ENCODE measurements at places on chromosomes 4 and X. TPM values are rescaled to one million over a fixed set of nuclear protein-coding genes. Genes with fewer than 3 reads are reported as not detected.

GRCh38 chrX:76172325-76172893 is 453 bp upstream of the PBDC1 start:
- no peak for DNase-seq

- peak; percentile 27 for DNase-seq
These were observed 55.2 kb downstream of the IL13RA2 start for GRCh38 chrX:114962209-114962608.

Gene RS1
- total RNA-seq: not detected

- no peak for DNase-seq
These were observed 19.2 kb upstream of the FAAH2 start for GRCh38 chrX:57267308-57267707.

- no peak for DNase-seq
These were observed 87.9 kb upstream of the NPY2R start for GRCh38 chr4:155120536-155120935.

DNA sequence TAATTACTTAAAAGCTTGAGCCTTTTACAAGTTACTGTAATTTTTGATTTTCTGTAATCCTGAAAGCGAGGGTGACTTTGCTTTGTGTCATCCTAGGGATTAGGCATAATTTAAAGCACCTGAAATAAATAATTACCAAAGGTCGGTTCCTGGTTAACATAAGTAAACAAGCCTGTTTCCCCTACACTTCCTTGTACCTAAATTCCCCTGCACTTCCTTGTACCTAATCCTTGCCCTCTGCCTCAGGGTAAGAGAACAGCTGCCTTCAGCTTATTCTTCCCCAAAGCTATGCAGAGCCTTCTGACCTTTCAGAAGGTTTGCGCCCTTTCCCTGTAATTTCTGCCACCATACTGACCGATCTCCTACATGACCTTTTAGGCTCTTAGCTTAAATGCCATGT is 166.1 kb upstream of the PDE5A start:
- no peak for DNase-seq

GRCh38 chr4:67746797-67747495 is 7.2 kb downstream of the GNRHR start:
- peak; percentile 78 for DNase-seq

DNA sequence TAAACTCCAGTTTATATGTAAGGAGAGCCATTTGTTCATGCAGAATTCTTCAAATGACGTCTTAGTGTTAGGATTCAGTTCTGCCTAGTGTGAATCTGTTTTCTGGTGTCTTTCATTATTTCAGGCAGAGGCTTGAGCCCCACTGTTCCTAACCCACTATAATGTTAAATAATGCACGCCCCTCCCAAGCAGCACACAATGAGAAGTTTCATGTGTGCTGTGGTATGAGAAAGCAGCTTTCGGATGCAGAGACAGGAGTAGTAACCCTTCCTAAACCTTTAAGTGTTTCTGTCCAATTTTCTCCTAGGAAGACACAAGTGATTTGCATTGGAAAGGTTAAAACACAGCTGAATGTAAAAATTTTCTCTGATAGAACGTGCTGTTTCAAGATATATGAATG is 54.5 kb downstream of the TRIM2 start:
- no peak for DNase-seq

- DNase-seq: no peak
These were observed 51.5 kb downstream of the WNK3 start for GRCh38 chrX:54306379-54306778.

DNA sequence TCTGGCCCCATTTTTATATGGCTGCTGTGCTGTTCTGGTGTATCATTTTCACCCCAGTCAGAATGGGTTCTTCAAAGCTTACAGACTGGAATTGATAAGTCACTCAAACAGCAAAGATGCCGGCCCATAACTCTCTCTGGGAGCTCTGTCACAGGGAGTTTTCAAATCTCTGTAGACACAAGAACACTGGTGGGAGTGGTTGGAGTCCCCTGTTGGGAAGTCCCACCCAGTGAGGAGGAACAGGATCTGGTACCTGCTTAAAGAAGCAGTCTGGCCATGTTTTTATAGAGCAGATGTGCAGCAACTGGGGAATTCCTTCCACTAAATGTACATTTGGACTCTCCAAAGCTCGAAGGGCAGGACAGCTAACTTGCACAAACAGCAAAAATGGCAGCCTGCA is 69.3 kb upstream of the UGT2B7 start:
- no peak for DNase-seq

GRCh38 chr4:167469436-167469835 is 235.1 kb upstream of the SPOCK3 start:
- no peak for DNase-seq

Data from PC-3 (cell line).